Islet precursor cell (in vitro differentiated cells): ENCODE measurements at places on chromosomes 6 and 20.

DNA sequence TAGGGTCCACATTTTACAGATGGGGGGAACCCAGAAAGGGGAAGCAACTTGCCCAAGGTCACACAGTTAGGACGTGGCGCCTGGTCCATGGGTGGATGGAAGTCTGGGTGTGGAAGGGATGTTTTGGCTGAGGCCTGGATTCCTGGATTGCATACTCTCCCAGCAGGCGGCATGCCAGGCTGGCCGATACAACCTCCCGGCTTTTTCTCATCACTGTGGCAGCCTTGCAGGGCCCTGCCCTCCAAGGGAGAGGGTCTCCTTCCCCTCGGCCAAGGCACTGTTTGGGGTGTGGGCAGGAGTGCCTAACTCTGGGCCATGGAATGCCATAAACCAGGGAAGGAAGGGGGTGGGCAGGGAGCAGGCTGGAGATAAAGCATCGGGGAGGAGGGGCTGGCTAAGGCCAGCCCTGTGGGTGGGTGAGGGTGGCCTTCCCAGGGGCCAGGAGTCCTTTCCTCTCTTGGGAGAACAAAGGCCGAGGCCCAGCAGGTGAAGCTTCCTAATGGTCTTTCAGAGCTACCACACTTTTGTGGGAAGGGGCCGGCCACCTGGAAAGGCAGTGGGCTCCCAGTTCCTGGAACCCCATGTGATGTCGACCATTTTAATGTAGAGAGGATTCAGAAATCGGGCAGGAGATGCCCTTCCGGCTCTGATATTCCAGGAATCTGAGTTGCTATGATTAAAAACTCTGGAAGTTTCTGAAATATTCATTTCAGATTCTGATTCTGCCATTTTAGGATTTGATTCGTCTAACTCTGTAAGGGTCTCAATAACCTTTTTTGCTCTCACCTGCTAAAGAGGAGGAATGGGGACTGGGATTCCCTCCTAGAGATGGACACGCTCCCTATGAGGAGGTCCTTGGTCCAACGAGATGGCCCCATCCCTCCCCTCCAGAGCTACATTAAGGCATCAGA lies 4.2 kb downstream of the FOXS1 start:
- DNase-seq: no peak

DNA sequence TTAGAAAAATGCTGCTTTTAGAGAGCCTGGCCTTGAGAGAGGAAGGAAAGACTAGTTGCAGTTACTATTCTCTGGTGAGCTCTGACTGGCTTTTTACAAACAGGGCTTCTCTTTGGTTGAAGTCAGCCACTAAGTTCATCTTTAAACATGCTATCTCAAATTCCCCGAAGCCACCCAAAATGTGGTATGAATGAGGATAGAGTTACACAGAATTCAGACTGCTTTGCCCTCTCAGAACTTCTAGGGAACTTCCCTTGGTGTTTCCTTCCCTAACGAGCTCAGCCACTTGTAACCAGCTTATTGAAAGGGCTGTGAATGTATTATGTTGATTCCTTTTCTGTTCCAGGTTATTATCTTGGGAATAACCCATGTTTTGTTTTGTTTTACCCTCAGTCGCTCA lies 73.5 kb downstream of the EFHC1 start:
- DNase-seq: no peak

DNA sequence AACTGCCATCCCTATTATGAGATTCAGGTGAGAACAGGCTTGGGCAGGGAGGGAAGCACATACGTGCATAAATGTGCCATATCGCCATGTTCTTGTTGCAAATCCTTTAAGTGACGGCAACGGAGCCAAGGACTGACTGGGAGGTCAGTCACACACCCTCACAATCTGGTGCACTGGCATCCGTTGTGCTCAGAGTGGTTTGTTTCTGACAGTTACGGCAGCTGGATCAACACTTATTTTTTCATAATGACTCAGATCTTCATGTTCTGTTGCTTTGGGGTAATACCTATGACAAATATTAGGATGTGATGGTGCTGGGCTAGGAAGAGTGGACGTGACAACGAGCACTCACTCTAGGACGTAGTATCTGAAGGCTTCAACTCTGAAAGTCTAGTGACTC lies 56.2 kb upstream of the PREP start:
- DNase-seq: no peak

DNA sequence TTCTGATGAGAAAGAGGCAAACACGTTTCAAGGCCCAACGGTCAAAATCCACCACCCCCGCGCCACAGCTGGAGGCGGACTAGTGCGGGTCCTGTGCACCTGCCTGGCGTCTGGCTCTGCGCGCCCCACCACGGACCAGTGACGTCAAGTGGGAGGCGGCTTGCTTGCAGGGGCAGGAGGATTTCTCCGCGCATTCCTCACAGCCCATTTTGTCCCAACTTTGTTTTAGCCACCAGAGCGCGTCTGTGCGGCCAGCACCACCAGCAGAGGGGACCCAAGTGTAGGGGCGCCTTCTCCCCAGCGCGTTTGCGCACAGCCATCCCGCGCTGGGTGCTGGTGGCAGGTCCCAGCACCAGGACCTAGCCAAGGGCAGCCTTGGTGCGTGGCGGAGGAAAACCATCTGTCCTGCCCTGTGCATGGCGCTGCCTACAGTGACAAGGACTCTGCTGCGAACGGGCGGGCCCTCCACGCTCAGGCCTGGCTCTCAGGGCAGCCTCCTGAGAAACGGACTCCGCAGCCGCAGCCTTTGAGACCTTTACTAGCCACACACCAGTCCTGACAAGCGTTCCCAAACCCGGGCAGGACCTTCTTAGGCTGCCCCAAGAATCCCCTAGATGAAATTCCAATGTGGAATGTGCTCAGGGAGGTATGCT lies 194.8 kb upstream of the EXOC2 start:
- DNase-seq: no peak

GRCh38 chr6:98880486-98880885 lies 46.1 kb downstream of the POU3F2 start:
- no peak for DNase-seq
